ENCODE measurements at places on chromosomes 12 and 14.
A peak's percentile ranks its signal among the peaks of the same experiment; 100 is the strongest.

GRCh38 chr14:50978529-50978871 is 34.2 kb upstream of the PYGL start:
- no peak for DNase-seq

GRCh38 chr12:95790917-95791849 is 619 bp upstream of the NTN4 start:
- DNase-seq, result peak; percentile 31

DNA sequence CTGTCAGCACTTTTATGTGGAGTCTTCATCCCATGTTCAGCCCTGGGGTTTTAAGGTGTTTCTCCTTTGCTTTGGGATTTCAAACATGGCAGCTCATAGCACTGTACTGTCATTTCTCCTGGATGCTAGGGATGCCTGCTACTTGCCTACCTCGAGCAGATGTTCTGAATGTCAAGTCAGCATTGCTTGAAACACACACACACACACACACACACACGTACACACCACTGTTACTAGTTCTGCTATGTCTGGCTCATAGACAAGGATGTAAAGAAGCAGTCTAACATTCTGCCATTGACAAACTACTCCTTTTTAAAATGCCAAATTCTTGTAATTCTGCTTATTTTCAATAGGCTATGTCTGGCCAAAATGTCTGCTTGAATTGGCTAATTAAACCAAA is 72.7 kb downstream of the SAMD4A start:
- DNase-seq, result no peak

DNA sequence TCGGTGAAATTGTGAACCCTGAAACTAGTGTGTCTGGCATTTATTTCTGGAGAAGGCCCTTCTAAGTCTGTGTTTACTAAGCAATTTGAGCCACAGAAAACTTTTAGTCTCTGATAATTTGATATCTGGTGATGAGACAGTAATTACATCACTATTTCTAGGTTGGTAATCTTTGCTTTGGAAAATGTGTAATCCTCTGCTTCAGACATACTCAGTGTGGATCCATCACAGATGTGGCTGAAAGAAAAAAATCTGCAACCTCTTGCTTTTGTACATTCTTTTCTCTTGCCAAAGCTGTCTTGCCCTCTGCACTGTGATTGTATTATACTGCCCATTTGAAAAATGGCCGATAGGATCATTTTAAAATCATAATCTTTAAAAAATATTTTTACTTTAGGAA is 78.1 kb downstream of the PELI2 start:
- peak; percentile 62 for DNase-seq

DNA sequence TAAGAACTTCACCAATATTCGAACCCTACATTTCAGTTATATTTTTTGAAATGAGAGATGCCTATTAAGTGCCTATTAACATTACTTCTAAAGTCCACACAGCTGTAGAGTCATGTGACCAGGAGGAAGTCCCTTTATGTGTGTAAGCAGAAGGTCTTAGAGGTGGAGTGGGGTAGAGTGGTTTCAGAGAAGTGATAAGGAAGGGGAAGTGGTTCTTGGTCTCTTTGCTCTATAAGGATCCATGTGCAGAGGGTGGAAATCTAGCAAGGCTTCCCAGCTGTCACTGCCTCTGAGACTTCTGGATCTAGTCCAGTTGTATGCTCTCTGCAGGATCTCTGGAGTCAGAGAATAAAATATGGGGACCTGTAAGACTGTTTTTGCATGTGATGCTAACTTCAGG is 673.9 kb downstream of the FLRT2 start:
- DNase-seq, result no peak

DNA sequence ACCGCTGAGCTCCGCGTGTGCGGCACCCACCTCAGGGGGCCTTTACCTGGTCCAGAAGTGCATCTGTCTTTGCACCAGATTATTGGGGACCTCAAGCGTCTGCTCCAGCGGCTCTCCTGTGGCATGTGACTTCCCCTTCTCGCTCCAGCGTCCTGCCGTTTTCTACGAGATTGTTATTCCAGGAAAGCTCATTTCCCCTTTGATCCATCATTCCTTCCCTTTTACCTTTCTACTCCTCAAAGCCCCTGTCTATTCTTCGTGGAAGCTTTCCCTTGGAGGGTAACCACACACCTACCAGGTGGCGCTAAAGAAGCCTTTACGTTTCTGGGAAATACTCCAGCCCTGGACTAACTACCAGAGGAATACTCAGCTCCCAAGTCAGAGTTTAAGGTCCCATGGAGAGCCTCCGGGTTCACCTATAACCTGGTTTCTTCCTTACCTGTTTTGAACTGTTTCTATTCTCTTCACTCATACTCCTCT is 1.5 kb downstream of the FKBP4 start:
- DNase-seq, result no peak

DNA sequence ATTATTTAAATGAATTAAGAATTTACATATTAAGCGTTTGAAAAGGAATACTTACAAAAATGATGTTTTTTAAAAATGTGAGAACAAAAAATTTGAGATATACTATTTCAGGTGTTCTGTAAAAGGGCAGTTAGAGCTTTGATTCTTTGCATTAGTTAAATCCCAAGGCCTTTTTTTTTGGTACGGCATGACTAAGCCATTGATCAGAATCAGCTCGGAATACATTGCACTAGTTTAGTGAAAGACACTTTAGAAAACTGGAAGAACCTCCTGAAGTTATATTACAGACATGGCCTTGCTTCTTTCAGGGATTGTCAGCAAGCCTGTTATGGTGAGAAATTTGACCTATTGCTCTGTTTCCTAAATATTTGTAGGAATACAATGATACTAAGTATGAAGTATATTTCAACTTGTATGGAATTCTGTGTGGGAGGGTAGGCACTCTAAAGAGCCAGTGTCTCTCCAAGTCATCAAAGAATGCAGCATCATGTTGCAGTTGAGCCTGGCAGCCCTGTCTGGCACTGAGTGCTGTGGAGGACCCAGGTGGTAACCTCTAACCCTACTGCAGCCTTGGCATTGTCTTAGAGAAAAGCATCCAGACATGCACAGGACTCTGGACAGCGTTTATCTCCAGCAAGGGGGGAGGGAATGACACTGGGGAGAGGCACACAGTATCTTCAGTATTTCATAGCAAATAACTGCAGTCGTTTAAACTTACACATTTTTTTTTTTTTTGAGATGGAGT is 1.5 kb downstream of the KLC1 start:
- peak; percentile 32 for DNase-seq

DNA sequence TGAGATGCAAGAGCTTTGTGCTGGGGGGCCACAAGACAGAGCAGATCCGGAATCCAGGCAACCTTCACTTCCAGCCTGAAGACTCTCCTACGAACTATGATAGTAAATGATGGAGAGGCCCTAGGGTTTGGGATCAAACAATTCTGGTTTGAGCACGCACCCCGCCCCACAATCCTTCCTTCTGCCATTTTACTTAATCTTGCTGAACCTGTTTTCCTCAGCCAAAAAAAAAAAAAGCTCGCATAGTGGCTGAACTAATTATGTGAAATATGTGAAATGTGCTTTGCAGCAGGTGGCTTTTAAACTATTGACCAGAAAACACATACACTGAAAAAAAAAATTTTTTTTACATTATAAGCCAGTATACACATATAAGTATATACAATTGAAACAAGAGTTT is 667 bp upstream of the ITFG2 start:
- no peak for DNase-seq

DNA sequence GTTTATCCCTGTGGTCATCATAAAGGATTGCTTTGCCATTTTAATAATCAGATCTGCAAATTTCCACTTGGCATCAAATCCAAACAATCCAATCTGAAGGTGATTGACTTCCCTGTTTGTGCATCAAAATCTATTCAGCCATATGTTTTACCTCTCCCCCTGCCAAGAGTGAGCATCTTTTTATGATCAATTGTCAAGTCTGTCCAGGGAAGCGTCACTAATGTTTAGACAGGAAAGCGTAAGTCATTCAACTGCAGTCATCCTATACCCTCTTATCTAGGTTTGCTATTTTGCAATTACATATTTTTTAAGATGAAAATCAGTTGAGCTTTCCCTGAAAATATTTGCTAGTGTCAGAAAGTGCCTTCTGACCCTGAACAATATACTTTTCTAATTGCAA is 1224.1 kb upstream of the SEL1L start:
- no peak for DNase-seq

GRCh38 chr14:101072945-101073597 is 169.5 kb upstream of the RTL1 start:
- DNase-seq, result peak; percentile 82

DNA sequence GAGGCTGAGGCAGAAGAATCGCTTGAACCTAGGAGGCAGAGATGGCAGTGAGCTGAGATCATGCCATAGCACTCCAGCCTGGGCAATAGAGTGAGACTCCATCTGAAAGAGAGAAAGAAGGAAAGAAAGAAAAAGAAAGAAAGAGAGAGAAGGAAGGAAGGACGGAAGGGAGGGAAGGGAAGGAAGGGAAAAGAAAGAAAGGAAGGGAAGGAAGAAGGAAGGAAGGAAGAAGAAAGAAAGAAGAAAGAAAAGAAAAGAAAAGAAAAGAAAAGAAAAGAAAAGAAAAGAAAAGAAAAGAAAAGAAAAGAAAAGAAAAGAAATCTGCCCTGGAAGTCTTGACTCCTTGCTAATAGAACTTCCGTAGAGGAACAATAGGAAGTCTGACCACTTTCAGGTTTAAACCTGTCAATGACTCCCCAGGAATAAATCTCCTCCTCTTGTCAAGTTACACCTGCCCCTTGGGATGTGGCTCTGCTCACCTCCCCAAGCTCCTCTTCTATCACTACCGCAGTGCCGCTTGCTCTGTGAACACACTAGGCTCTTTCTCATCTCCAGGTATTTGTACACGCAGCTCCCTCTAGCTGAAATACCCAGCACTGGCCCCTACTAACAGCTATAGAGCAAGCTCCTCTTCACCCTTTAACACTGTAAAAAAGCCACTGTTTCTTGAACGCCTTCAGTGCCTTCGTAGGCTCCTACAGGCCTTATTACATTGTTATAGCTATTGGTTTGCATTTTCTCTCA is 773.1 kb upstream of the TBX3 start:
- DNase-seq, result no peak

DNA sequence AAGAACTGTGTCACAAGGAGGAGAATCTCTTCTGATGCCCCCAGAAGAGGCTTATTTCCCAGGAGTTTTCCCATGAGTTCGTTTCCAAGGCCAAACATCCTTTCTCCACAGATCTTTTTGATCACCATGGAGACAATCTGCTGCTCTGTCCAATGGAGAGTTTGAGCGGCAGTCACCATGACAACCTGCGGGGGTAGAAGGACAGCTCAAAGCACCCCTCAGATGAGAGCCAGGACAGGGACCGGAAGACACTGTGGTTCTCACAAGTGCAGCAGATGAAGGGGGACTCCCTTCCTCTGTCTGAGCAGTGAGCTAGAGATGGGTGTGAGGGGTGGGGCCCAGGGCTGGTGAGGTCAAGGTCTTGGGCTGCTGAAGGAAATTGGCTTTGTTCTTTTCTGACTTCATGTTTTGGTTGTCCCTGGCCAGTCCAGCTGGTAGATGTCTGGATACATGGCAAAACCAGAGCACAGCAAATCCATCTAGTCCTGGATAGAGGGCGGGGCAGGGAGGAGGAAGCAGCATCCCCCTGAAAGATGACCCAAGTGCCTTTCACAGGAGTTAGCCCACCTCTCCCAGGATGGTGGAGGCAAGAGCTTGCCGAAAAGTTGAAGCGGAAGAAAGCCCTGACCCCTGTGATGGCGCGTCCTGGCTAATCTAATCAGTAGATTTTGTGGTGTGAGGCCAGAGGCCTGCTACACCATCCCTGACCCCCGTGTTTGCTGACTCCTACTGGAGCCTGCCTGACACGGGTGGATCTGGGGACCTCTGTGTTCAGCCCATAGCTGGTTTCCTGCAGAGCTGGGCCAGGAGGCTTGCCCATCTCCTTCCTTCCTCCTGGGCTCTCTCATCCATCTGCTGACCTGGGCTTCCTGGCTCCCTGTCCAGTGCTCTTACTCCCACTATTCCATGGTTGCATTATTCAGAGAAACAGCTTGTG is 24.4 kb downstream of the DHRS2 start:
- DNase-seq, result no peak

DNA sequence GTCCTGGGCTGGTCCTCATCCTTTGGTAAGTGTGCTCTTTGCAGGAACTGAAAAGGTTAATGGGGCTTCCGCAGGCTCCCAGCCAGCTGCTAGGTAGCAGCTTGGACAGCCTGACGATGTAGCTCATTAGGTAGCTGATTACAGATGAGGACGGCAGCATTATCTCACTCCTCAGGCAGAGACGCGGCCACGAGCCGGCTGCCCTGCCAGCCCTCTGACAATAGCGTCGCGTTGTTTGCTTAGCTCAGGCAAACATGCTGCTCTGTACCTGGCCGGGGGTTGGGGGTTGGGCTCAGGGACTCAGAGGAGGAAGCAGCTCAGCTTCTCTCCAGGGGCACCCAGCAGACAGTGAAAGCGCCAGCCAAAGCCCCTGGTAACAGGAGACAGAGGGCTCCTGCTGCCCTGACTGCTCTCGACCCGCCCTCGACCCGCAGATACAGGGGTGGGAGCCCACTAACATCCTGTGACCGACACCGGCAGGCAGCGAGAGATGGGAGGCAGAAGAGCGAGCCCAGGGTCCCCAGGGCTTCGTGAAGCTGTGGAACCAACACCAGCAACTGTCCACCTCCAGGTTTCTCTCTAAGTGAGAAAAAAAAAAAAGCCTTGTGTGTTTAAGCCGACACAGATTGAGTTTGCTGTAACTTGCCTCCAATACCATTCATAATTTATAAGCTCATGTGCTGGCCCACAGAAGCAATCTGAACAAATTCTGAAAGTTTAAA is 53.4 kb upstream of the DLK1 start:
- no peak for DNase-seq

GRCh38 chr14:51783765-51784164 is 76.6 kb upstream of the GNG2 start:
- peak; percentile 59 for DNase-seq

DNA sequence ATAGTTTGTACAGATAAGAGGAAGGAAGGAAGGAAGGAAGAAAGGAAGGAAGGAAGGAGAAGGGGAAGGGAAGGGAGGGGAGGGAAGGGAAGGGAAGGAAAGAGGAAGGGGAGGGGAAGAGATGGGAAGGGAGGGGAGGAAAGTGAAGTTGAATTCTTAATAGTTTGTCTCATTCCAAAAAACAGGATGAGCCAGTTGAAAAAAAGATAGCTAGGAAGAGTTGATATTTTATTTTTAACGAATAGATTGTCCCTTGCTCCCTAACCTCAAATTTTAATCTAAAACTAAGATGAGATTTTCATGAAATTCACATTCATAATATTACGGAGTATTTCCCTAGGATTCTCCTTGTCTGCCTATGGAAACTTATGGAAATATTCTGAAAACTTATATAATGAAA is 80.7 kb downstream of the ZFC3H1 start:
- no peak for DNase-seq

Data from fibroblast of the aortic adventitia (primary cell).